ENCODE measurements at places on chromosomes 4 and X. TPM values are rescaled to one million over a fixed set of nuclear protein-coding genes. Genes with fewer than 3 reads are reported as not detected.

DNA sequence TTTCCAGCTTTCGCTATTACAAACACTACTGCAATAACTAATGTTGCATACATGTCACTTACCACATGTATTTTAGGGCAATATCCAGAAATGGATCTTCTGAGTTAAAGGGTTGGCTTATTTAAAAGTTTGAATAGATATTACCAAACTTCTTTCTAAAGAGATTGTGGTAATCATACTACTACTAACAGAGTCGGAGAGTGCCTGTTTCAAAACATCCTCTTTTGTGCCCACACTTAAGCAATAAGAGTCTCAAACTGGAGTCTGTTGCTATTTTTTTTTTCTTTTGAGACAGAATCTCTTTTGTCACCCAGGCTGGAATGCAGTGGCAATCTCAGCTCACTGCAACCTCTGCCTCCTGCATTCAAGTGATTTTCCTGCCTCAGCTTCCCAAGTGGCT, 35.8 kb downstream of the FGFBP1 start:
- no peaks in the 10 kb centered on the region for H3K4me1 ChIP-seq
- no peak overlapping the region for H3K27ac ChIP-seq

MAGEA10 gene
- not detected for total RNA-seq

DNA sequence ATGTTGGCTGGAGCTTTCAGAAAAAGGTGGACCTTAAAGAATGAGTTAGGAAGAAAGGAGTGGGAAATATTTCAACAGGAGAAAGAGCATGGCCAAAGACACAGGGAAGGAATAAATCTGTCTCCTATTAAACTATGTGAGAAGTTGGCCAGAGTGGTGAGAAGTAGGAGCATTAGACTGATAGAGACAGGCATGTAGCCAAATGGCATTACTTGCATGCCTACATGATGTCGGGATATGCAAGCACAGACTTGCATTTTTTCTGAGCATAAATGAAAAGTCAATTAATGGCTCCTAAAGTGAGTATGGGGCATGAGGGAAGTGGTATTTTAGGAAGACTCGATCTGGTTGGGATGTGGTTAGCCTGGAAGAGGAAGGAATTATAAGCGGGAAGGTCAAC, 279.6 kb upstream of the PITX2 start:
- no peaks in the 10 kb centered on the region for H3K4me1 ChIP-seq
- no peaks in the 10 kb centered on the region for H3K27me3 ChIP-seq
- DNase-seq: no peak
- H3K4me3 ChIP-seq: no peak overlapping the region
- no peaks in the 10 kb centered on the region for H3K36me3 ChIP-seq

DNA sequence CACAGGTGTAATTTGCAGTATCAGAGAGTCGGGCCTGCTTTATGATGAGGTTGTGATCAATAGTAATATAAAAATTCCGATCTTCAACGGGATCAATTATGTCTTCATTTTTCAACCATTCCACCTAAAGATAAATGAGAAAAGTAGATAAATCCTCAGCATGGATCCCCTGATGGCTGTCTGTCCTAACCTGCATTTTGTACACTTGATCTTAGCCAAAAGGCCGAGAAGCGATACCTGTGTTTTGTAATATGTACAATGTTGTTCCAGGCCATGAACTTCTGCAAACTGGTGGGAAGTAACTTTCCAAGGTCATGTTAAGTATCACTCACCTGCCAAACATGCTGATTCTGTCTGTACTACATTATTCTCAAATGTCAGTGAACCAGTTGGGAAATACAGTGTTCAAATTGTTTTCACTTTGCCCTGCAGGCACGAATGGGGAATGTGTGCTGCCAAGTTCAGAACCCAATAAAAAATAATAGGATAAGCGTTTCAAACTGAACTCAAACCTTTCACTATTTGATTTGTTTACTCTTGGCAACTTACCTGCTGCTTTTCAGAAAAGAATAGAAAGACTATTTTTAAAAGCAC, 298.1 kb downstream of the UNC5C start:
- no peak overlapping the region for H3K27ac ChIP-seq
- DNase-seq: no peak
- H3K36me3 ChIP-seq: no peaks in the 10 kb centered on the region
- H3K27me3 ChIP-seq: no peaks in the 10 kb centered on the region

- H3K27ac ChIP-seq: no peak overlapping the region
- H3K27me3 ChIP-seq: no peaks in the 10 kb centered on the region
- no peaks in the 10 kb centered on the region for H3K36me3 ChIP-seq
- DNase-seq: no peak
- H3K4me3 ChIP-seq: no peak overlapping the region
- H3K4me1 ChIP-seq: peaks cover 12% of the 10 kb centered on the region
Observed at GRCh38 chr4:118765399-118765798, 70.5 kb downstream of the SEC24D start.

GRCh38 chrX:38718311-38718710, 82.9 kb upstream of the MID1IP1 start:
- no peak overlapping the region for H3K4me3 ChIP-seq
- H3K27me3 ChIP-seq: no peaks in the 10 kb centered on the region
- no peaks in the 10 kb centered on the region for H3K36me3 ChIP-seq
- no peak overlapping the region for H3K27ac ChIP-seq
- H3K4me1 ChIP-seq: no peaks in the 10 kb centered on the region

DNA sequence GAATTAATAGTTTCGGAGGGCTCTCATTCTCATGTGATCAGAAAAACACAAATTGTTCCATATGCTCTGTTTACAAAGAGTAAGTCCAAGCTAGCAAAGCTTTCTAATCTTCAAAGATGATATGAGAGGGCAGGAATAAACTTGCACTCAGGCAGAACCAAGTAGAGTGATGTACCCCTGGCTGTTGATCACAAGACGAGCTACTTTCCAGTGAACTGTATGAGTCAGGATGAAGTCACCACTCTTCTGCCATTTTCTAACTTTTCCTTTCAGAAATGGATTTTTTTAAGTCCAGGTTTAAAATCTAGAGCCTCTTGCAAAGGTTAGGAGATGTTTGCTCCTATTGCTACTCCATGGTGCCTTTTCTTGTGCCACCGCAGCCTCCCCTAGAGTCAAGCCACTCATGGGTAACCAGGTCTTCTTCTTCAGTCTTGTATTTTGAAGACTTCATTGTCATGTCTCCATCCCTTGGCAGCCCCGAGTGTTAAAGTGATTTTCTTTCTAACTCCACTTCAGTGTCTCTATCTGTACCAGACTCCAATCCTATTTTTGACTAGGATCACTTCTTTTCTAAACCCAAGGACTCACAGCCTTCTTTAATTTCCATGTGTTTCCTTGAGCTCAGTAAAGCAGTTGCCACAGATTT, 171.9 kb upstream of the GALNT7 start:
- no peak for DNase-seq
- no peaks in the 10 kb centered on the region for H3K36me3 ChIP-seq
- no peak overlapping the region for H3K27ac ChIP-seq
- H3K4me3 ChIP-seq: no peak overlapping the region

DNA sequence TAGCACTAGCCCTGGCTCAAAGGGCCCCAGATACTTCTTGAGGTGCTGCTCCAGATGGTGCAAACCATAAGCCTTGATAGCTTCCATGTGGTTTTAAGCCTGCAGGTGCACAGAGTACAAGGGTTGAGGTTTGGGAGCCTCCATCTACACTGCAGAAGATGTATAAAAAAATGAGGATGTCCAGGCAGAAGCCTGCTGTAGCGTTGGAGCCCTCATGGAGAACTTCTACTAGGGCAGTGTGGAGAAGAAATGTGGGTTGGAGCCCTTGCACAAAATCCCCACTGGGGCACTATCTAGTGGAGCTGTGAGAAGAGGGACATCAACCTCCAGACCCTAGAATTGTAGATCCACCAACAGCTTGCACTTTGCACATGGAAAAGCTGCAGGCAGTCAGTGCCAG, 231.9 kb downstream of the CHIC2 start:
- H3K27ac ChIP-seq: no peak overlapping the region
- H3K36me3 ChIP-seq: no peaks in the 10 kb centered on the region
- no peak overlapping the region for H3K4me3 ChIP-seq
- no peaks in the 10 kb centered on the region for H3K27me3 ChIP-seq
- no peak for DNase-seq

DNA sequence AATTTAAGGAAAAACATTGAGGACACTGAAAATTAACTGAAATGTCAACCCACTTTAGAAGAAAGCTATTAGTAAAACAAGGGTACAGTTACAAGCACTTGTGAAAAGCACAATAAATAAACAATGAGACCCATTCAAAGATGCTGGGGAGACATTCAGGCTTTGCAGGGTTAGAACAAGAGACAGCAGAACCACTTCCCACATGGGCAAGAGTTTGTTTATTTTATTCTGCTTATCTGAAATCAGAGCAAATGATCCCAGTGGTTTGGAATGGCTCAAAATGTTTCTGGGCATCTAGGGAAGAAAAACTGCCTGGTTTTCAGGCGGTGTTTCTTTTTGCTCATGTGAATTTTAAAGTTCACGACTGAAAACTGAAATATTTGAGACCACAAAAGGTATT, 42.4 kb downstream of the PPP3CA start:
- no peaks in the 10 kb centered on the region for H3K27me3 ChIP-seq
- no peaks in the 10 kb centered on the region for H3K4me1 ChIP-seq
- no peak for DNase-seq
- no peaks in the 10 kb centered on the region for H3K36me3 ChIP-seq

DNA sequence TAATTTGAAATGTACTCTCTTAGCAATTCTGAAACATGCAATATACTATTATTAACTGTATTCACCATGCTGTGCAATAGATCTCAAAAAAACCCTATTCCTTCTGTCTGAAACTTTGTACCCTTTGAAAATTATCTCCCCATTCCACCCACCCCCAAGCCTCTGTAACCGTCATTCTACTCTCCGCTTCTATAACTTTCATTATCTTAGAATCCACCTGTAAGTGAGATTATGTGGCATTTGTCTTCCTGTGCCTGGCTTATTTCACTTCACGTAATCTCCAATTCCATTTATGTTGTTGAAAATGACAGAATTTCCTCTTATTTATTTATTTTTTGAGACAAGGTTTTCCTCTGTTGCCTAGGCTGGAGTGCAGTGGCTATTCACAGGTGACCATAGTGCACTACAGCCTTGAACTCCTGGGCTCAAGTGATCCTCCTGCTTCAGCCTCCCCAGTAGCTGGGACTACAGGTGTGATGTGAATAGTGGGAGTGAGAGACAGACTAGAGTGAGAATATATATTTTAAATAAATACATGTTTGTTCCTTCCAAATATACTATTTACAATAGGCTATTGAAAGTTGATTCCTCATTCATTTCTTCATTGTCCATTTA, 30.5 kb downstream of the VSIG4 start:
- DNase-seq: no peak
- H3K36me3 ChIP-seq: no peaks in the 10 kb centered on the region
- H3K27ac ChIP-seq: no peak overlapping the region
- H3K4me1 ChIP-seq: no peaks in the 10 kb centered on the region

MXRA5 gene
- total RNA-seq: 12.4 TPM

GRCh38 chr4:151407466-151408379, 1.3 kb upstream of the FHIP1A start:
- H3K27me3 ChIP-seq: no peaks in the 10 kb centered on the region
- peak overlapping the region; percentile 64 for H3K4me3 ChIP-seq
- no peak overlapping the region for H3K27ac ChIP-seq
- DNase-seq: peak; percentile 50
- H3K36me3 ChIP-seq: no peaks in the 10 kb centered on the region

ADAM29 gene
- not detected for total RNA-seq

CLDN34 gene
- not detected for total RNA-seq

- H3K27ac ChIP-seq: no peak overlapping the region
- H3K36me3 ChIP-seq: no peaks in the 10 kb centered on the region
- H3K4me1 ChIP-seq: peaks cover 10% of the 10 kb centered on the region
- peak; percentile 36 for DNase-seq
Observed at GRCh38 chr4:128574706-128575105, 234.8 kb upstream of the JADE1 start.

DNA sequence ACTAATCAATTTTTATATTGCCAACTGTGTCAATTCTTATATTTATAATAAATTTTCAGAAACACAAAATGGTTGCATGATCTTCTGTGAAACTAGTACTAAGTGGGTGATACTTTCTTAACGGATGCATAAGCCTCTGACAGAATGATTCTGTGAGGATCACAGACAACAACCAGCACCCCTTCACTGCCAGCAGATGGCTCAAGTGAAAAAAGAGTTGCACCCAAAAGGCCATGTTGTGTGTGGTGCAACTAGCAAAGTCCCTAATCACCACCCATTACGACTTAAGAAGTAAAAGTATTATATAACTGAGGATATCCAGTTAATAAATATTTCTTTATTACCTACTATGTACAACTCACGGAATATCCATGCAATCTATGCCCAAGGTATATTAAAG, 334.0 kb downstream of the PCDH19 start:
- H3K4me1 ChIP-seq: no peaks in the 10 kb centered on the region
- H3K4me3 ChIP-seq: no peak overlapping the region
- no peaks in the 10 kb centered on the region for H3K36me3 ChIP-seq
- no peak overlapping the region for H3K27ac ChIP-seq

UCP1 gene
- total RNA-seq: not detected

TRO gene
- total RNA-seq: 56.6 TPM

GRCh38 chrX:79182616-79183015, 38.1 kb downstream of the GPR174 start:
- no peaks in the 10 kb centered on the region for H3K27me3 ChIP-seq
- H3K36me3 ChIP-seq: no peaks in the 10 kb centered on the region
- no peaks in the 10 kb centered on the region for H3K4me1 ChIP-seq
- H3K4me3 ChIP-seq: no peak overlapping the region
- H3K27ac ChIP-seq: no peak overlapping the region

ARX gene
- 91.5 TPM for total RNA-seq

- H3K27ac ChIP-seq: no peak overlapping the region
- H3K27me3 ChIP-seq: no peaks in the 10 kb centered on the region
- H3K36me3 ChIP-seq: no peaks in the 10 kb centered on the region
- H3K4me1 ChIP-seq: no peaks in the 10 kb centered on the region
- no peak for DNase-seq
- H3K4me3 ChIP-seq: no peak overlapping the region
Observed at GRCh38 chr4:2339458-2340271, 77.8 kb upstream of the MXD4 start.

- H3K4me1 ChIP-seq: peaks cover 9% of the 10 kb centered on the region
- H3K4me3 ChIP-seq: no peak overlapping the region
- H3K27me3 ChIP-seq: no peaks in the 10 kb centered on the region
Observed at GRCh38 chr4:83356899-83357661, 22.4 kb upstream of the HPSE start.

XPNPEP2 gene
- 6.4 TPM for total RNA-seq

GRCh38 chr4:115325836-115326235, 212.4 kb upstream of the NDST4 start:
- H3K27me3 ChIP-seq: no peaks in the 10 kb centered on the region
- H3K27ac ChIP-seq: no peak overlapping the region
- H3K4me3 ChIP-seq: no peak overlapping the region
- H3K36me3 ChIP-seq: no peaks in the 10 kb centered on the region

- DNase-seq: no peak
- H3K4me1 ChIP-seq: no peaks in the 10 kb centered on the region
- no peak overlapping the region for H3K4me3 ChIP-seq
- no peaks in the 10 kb centered on the region for H3K36me3 ChIP-seq
- H3K27me3 ChIP-seq: no peaks in the 10 kb centered on the region
Observed at GRCh38 chrX:20217906-20218305, 48.8 kb downstream of the RPS6KA3 start.

UGT2A1 gene
- total RNA-seq: not detected
